ENCODE measurements at places on chromosomes 1 and 21.

GRCh38 chr1:244954359-244954758, 90.0 kb upstream of the HNRNPU start:
- no peak for DNase-seq

GRCh38 chr1:186231861-186232436, 143.1 kb downstream of the TPR start:
- DNase-seq = no peak

GRCh38 chr1:214362188-214362882, 81.4 kb downstream of the SMYD2 start:
- DNase-seq = no peak

- no peak for DNase-seq
Observed at GRCh38 chr1:228293393-228293792, 85.5 kb downstream of the OBSCN start.

DNA sequence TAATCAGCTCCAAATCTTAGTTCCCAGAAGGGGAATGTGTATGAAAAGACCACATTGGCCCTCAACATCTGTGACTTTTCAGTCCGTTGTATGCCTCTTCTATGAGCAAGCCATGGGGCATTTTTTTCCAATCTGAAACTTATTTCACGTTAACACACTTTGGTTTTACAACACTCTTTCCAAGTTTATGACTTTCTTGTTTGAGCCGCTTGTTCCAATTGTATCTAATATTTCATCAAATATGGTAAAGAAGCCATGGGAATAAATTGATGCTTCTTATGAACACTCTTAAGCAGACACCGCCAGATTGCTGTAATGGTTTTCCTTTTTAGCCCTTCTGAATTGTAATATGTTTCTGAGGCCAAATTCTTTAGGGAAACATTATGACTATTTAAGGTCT, 359.9 kb downstream of the HLX start:
- DNase-seq = no peak

GRCh38 chr1:206455289-206455665, 15.0 kb upstream of the IKBKE start:
- DNase-seq = no peak

GRCh38 chr1:52365071-52365745, 797 bp downstream of the CC2D1B start:
- no peak for DNase-seq

GRCh38 chr1:43451157-43451591, 2.6 kb downstream of the HYI start:
- no peak for DNase-seq

DNA sequence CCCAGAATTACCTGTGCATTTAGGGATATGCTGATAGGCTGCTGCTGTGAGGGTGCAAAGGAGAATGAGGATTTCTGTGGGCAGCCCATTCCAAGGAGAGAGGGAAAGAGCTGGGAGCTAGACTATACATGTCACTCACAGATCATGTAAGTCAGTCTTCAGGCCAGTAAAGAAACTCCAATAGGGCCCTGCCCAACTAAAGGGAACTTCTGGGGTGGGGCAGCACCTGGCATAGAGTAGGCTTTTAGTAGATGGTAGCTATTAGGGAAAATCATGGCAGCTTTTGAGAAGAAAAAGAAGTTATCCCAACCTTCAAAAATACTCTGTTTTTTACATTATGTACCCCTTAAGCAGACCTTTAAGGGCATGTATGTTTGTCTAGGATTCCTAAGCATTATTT, 89.6 kb downstream of the ST6GALNAC3 start:
- DNase-seq = no peak

DNA sequence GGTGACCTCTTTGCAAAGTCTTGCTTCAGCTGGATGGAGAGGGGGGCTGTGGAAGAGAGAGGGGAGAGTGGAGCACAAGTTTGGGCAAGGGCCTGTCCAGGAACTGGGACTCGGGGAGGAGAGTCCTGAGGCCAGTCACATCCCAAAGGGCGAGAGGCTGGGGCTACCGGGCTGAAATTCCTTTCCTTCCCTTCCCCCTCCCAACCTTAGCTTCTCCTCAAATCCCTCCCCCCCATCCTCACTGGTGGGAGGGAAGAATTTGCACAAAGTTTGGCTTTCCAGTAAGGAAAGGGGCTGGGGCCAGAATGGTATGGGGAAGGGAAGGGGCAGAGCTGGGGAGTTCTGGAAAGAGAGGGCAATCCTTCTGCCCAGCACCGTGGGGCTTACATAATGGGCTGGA, 854 bp downstream of the CNTN2 start:
- no peak for DNase-seq

- DNase-seq = no peak
Observed at GRCh38 chr1:245765230-245766000, 610.6 kb downstream of the KIF26B start.

DNA sequence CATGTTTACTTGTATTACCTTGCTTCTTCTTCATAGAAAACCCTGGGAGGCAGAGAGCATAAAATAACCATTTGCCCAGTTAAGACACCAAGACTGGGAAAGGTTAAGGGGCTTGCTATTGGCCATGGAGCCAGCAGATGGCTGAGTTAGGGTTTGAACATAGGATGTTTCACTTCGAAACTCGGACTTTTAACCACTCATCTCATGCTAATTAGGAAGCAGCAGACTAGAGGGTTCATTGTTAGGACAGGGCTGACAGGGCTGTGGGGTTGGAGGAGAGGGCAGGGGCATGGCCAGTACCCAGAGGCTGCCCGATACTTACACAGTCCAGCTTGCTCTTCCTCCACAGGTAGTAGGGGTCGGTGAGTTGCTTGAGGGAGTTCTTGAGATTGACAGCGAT, 17.0 kb downstream of the SLC26A9 start:
- DNase-seq = no peak

DNA sequence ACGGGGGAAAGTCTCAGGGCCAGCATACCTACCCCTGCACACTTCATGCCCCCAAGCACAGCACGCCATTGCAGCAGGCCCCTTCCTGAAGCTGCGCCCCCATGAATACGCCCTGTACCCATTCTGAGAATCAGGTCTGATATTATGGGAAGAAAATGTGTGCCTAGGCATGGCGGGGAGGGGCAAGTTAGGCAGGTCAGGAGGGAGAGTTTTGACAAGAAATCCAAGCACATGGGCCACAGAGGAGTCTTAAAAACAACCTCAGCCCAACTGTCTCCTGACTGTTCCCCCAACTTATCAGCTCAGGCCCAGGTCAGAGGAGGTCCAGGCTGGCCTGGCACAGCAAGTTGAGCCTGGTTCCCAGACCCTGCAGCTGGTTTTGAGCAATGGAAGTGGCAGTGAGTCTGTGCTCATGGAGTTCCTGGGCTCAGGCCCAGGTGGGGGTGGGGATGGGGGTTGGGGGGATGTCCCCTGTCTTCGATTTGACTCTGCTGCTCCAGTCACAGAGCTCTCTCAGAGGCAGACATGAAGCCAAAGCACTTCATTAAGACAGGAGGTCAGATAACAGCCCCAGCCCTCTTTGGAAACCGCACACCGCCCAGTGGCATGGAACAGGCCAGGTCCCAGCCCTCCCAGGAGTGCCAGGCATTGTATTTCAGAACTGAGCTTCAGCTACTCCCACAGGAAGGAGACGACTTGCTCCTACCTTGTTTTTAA, 20.6 kb upstream of the BCAR3 start:
- no peak for DNase-seq

- no peak for DNase-seq
Observed at GRCh38 chr1:88455621-88456256, 228.3 kb upstream of the PKN2 start.

GRCh38 chr1:39034114-39034654, 8.0 kb downstream of the NDUFS5 start:
- no peak for DNase-seq

- DNase-seq = no peak
Observed at GRCh38 chr21:39315603-39316445, 2.4 kb upstream of the BRWD1 start.

- no peak for DNase-seq
Observed at GRCh38 chr1:168227620-168228019, 1.8 kb downstream of the SFT2D2 start.

- DNase-seq = no peak
Observed at GRCh38 chr1:234125283-234125682, 220.8 kb downstream of the SLC35F3 start.

GRCh38 chr1:104028416-104029035, 278.8 kb downstream of the AMY1C start:
- no peak for DNase-seq

GRCh38 chr1:228791791-228792190, 56.5 kb downstream of the RHOU start:
- DNase-seq = no peak

DNA sequence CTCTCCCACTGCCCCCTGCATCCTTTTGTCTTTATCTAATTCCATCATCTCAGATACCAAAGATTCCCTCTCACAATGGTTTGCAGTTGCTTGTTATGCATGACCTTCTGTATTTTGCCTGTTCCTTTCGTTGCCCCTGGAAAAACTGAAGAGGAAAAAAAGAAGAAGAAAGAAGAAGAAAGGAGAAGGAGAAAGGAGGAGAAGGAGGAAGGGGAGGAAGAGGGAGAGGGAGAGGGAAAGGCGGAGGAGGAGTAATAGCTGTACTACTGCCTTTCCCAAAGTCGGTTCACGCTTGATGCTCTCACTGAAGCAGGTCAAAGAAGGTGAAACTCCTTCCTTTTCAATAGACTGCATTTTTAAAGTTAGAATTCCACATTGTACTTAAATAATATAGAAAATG, 513.8 kb downstream of the PTPRC start:
- DNase-seq = no peak

DNA sequence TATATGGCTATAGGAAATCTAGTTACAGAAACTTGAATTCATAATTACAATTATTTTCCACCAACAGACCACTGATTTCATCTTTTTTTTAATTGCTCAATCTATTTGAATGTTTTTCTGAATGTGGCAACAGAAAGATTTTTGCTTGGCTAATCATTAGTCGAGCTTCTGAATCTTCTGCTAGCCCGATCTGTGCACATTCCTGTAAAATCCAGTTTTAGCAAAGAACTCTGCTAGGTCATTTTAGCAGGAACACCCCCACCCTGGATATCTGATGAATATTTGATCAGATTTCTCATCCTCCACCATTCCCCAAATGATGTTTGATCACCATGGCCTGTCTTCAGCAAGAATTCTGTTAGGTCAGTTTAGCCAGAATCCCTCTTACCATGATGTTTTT, 176.3 kb downstream of the LEPR start:
- DNase-seq = no peak

DNA sequence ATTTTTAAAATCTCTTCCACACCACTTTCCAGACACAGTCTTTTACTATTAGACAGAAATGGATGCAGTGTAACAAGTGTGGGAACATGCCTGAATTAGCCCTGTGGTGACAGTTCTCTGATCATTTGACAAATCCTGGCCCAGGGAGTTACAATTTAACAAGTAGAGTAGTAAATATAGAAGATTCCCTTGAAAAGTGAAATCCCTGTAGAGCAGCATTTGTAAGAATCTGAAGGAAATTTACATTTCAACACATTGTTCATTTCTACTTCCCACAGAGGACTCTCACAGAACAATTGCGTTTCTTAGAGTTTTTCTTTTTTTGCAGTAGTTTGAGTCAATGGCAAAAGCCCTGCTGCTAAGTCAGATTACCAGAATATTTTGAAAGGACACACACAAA, 458.3 kb upstream of the BRINP3 start:
- no peak for DNase-seq

DNA sequence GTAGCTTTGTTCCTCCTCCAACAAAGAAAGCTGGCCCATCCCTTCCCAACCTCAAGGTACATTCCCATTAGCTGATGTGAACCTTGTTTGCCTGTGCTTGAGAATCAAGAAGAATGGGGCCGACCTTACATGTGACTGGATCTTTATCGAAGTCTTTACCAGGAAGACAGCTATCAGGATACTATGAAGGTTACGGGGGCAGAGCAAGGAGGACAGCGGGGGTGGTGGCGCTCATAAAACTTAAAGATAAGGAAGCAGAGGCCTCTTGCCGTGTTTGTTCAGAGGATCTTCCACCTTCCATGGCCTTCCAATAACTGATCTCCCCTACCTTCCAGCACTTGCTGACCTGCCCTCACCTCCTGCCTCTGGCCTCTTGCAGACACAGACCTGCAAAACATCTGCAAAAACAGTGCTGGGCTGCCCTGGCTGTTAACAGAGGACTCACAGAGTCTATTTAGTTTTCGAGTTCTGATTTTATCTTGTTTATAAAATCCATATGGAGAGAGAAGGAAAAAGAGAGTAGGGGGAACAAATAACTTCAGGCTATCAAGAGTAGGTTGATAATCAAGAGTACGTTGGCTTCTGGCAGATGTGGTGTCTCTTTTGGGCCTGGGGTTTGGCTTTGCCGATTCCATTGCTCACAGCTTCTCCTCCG, 198.0 kb downstream of the HUNK start:
- DNase-seq = no peak

- no peak for DNase-seq
Observed at GRCh38 chr21:31337996-31338907, 5.8 kb downstream of the TIAM1 start.
